Activated naive CD8-positive, alpha-beta T cell treated with anti-CD3 and anti-CD28 coated beads, Interleukin-2, amount 50 U/mL, for 16 hours (primary cell): ENCODE measurements at places on chromosomes 2 and 18.

- DNase-seq, result no peak
Measured at GRCh38 chr2:148982282-148982681, 56.2 kb upstream of the LYPD6B start.

GRCh38 chr2:31386648-31387047 lies 27.9 kb downstream of the XDH start:
- DNase-seq, result no peak

DNA sequence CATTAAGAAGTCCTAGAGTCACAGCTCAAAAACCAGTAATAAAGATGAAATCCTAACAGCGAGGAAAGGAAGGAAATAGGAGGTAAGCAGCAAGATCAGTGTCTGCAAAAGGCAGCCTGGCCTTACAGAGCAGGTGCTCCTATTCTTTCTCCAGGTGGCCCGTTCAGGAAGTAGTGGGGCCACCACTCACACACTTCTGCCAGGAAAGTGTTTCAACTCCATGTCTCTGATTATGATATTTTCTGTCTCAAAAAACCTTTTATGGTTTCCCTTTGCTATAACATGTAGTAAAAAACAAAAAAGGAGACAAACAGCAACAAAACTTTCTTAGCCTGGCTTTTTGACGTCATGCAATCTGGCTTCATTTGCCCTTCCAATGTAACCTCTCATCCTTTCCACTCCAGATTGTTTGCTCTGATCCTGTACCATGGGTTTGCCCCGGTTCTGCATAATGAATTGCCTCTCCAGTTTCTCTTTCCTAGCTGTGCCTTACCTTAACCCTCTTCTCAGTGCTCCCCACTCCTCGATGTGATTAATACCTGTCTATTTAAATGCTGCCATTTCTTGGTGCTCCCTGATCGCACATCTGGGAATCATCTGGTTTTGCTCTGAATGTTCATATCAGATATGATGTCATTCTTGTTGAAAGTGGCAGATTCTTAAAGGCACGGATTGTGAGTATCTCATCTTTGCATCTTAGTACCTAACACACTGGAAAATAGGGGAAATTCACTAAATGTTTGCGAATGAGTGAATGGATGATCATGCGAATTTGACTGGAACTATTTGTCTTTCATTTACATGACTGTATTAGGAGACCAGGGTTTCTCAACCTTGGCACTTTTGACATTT lies 50.6 kb upstream of the PTPRM start:
- no peak for DNase-seq

GRCh38 chr2:105712981-105713596 lies 31.6 kb upstream of the NCK2 start:
- DNase-seq, result no peak
